ENCODE measurements at places on chromosomes 16 and 17.

GRCh38 chr16:66275775-66276428 lies 90.6 kb upstream of the CDH5 start:
- DNase-seq = no peak

- no peak for DNase-seq
These were observed 34.3 kb downstream of the NLRC5 start for GRCh38 chr16:57023541-57024249.

- no peak for DNase-seq
These were observed 32.8 kb downstream of the GLG1 start for GRCh38 chr16:74574146-74574545.

- DNase-seq = no peak
These were observed 204.1 kb upstream of the NLRP1 start for GRCh38 chr17:5788266-5788900.

DNA sequence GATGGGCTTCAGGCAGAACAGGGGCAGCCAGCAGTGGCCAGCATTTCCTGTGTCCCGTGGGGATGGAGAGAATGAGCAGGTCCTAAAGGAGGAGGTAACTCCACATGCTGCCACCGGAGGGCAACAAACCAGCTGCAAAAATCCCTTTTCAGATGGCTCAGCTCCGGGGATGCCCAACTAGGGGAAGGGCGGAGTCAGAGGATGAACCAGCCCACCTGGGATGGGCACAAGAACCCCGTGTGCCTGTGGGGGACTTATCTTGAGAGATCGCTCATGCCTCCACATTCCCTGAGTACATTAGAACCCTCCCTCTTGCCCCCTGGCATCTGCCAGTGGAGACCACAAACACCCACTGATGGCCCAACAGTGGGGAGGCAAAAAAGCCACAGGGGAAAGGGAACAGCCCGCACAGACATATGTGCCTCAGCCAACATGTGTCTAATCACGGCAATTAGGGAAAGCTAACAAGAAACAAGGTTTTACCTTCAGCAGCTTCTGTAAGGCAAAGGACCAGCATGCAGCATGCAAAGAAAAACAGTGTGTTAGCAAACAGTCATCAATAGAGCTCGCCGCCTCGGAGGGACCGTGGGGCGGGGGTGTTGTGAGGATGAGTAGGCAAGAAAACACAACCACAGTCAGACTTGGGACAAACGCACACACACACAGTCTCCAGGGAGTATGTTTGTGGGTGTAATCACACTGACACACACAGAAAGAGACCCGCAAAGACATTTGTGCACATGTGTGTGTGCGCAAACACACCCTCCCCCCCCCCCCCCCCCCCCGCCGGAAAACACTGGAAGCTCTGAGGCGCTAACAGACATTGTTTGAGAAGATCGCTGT lies 64.0 kb downstream of the MYO18A start:
- no peak for DNase-seq

DNA sequence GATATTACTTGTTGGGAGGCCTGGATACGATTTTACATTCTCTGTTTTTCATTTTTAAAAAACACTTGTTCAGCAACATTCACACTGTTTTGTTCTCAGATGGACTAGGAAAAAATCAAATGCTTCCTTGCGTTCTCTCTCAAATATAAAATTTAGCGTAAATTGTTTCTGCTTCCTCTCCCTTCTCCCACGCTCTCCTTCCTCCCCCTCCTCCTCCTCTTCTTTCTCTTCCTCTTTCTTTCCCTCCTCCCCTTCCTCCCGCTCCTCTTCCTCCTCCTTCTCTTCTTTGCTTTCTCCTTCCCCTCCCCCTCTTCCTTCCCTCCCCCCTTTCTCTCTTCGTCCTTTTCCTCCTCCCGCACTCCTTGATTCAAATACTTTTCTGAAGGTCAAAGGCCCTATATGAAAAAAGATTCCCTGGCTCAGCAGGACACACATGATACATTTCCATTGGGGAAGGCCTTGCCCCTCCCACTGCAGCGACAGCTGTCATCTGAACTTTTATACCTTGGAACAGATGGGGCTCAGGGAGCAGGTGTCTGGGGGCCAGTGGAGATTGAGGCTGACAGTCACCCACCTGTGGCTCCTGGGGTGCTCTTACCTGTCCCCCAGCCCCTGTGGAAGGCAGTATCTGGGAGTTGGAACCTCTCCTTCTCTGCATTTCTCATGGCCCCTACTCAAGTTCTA lies 99.4 kb upstream of the SDK2 start:
- no peak for DNase-seq

- no peak for DNase-seq
These were observed 27.4 kb upstream of the MSI2 start for GRCh38 chr17:57228911-57229310.

DNA sequence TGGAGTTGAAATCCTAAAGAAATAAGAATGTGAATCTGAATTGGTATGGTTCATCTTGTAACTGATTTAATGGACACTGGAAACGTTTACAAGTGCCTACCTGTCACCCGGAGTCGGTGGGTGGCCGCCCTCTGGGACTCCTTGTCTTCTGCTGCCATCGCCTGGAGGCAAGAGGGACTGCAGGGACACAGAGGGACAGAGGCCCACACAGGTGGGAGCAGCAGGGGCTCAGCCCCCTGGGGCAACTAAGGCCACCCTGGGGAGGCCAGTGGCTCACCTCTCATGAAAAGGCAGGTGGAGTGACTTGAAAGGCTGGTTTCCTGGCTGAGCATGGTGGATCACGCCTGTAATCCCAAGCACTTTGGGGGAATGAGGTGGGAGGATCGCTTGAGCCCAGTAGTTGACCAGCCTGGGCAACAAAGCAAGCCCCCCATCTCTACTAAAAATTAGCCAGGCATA lies 23.2 kb downstream of the TMEM92 start:
- DNase-seq = peak; percentile 81

GRCh38 chr16:68079376-68079625 lies 5.9 kb upstream of the NFATC3 start:
- no peak for DNase-seq

- DNase-seq = no peak
These were observed 3.3 kb upstream of the SLC25A39 start for GRCh38 chr17:44327715-44328449.

GRCh38 chr16:10972819-10973464 lies 28.6 kb downstream of the CLEC16A start:
- DNase-seq = no peak

- DNase-seq = peak; percentile 70
These were observed 1.4 kb downstream of the MSL1 start for GRCh38 chr17:40122999-40123810.

DNA sequence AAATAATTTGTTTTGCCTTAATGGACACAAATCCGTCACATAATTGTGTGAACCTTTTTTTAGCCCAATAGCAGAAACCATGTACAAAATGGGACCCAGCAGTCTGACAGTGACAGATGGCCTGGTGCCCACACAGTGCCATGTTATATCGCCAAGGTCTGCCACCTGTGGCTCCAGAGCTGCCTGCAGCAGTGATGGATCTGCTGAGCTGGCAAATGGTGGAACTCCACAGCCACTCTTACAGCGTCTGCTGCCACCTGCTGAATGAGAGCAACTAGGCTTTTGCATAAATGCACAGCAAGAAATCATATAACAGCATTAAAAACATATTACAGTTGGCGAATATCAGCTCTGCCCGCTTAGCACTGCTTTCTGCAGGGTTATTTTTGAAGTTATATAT lies 59.4 kb downstream of the NUP93 start:
- DNase-seq = no peak

GRCh38 chr17:10136258-10136981 lies 62.0 kb downstream of the GAS7 start:
- peak; percentile 69 for DNase-seq

GRCh38 chr16:1152123-1152638 lies 725 bp upstream of the CACNA1H start:
- peak; percentile 63 for DNase-seq

DNA sequence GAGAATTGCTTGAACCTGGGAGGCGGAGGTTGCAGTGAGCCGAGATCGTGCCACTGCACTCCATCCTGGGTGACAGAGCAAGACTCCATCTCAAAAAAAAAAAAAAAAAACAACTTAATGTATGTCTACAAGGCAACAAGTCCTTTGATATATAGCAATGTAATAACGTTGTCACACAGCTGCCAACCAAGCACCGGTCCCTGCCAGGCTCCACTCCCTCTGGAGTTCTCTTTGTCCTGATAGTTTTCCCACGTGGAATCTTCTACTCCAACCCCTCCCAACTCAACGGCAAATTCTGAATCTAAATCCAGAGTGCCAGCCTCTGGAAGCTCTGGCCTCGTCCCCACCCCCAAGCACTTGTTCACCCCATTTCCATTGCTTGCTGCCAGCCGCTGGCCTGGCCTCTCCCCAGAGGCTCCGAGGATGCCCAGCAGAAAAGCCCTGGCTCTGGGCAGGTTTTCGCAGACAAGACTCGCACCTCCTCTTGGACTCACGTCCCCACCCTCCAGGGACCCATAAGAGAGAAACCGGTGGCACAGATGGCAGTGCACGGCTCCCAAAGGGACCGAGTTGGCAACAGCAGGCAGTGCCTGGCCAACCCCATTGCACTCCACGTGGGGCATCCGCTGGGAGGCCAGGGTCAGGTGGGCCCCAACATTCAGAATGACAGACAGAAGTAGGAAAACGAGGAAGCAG lies 15.9 kb upstream of the CBX2 start:
- no peak for DNase-seq

GRCh38 chr16:27311448-27311830 lies 2.3 kb upstream of the IL4R start:
- DNase-seq = no peak

GRCh38 chr16:53220585-53220984 lies 165.8 kb downstream of the CHD9 start:
- no peak for DNase-seq

GRCh38 chr17:292016-292415 lies 60.6 kb downstream of the RPH3AL start:
- DNase-seq = no peak

DNA sequence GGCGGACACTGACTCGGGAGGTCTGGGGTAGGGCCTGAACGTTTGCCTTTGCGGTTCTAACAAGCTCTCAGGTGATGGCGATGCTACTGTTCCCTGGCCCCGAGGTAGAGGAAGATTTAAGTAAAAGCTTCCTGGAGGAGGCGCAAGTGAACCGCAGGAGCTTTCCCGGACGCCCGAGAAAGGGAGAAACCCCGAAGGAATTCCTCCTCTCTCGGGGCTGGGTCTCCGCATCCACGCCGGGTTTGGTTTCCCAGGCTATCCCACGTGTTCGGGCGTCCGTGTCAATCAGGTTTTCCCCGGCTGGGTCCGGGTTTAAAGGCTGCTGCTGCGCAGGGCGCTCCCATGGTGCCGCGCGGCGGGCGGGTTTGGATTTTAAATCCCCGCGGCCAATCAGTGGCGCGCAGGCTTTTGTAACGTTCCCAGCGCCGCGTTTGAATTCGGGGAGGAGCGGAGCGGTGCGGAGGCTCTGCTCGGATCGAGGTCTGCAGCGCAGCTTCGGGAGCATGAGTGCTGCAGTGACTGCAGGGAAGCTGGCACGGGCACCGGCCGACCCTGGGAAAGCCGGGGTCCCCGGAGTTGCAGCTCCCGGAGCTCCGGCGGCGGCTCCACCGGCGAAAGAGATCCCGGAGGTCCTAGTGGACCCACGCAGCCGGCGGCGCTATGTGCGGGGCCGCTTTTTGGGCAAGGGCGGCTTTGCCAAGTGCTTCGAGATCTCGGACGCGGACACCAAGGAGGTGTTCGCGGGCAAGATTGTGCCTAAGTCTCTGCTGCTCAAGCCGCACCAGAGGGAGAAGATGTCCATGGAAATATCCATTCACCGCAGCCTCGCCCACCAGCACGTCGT lies at the start of gene PLK1:
TSS of gene PLK1 (plus strand) at position 460 of the 844 bp plus-strand sequence. CDS start at position 504, 44 bp downstream.
- peak; percentile 89 for DNase-seq

DNA sequence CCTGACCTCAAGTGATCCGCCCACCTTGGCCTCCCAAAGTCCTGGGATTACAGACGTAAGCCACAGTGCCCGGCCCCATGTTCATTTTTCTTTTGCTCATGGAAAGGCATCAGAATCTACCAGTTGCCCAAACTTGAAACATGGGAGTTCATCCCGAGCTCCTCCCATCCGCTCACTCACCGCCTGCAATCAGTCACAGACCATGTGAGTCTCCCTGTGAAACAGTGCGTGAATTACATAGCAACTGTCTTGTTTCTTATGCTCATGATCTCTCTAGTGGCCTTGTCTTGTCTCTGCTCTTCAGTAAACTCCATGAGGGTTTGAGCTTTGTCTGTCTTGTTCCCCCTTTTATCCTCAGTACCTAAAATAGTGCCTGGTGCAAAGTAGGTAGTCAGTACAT lies 52.1 kb upstream of the TNRC6A start:
- DNase-seq = no peak

DNA sequence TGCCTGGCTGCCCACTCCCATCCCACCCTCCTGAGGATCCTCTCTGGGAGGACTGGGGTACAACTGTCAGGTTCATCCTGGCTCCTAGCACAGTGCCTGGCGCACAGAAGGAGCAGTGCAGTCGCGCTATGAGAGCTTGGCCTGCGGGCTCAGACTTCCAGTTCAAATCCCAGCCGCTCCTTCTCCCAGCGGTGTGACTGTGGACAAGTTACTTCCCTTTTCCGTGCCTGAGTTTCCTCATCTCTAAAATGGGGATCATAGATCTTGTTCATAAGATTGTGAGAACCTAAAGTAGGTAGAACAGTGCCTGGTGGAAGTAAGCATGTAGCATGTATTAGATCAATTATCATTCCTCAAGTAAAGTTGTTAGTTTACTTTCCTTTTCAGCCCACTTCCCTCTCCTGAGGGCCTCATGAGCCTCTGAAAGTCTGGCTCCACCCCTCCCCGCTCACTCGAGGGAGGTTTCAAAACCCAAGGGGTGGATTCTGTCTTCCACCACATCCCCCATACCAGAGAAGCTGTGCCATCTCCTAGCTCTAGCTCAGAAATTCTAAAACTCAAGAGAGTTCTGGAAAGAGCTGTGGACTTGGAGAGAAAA lies 19.9 kb upstream of the COL1A1 start:
- peak; percentile 31 for DNase-seq

DNA sequence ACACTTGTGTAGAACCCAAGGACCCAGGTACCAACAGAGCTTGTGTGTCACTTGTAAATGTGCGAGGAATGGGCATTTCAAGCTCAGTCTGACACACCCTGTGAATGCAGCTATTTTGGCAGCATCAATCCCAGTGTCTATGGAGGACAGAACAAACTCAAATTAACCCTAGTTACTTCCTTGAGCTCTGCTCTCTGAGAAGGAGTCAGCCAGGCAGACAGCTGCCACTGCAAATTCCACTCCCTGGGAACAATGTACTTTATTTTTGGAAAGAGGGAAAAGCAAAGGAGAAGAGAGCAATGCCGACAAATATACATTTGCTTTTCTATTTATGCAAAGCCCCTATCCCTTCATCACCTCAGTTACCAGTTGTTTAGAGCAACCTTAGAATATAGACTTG lies 48.4 kb upstream of the NOG start:
- no peak for DNase-seq

GRCh38 chr16:70749006-70749678 lies 51.8 kb downstream of the VAC14 start:
- DNase-seq = no peak

- DNase-seq = no peak
These were observed 13.4 kb upstream of the SMIM36 start for GRCh38 chr17:55524440-55525220.

GRCh38 chr16:80046261-80046660 lies 445.7 kb upstream of the MAF start:
- DNase-seq = no peak

DNA sequence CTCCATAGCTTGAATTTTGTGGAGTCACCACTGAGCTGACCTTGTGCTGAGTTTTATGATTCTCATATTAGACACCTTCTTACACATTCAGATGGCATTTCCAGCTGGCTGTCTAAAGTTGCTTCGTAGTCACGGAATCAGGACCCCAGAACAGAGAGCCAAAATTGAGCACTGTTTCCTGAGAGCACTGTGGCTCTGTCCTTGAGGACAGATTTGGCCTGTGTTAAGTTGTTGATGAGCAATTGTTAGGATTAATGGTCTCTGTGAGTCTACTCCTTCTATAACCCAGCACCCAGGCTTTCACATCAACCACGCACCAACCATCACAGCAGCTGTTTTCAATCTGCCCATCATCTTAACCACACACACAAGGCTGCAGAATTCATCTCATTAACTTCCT lies 277.5 kb upstream of the HSBP1 start:
- DNase-seq = no peak

Data from right hindlimb (tissue), 1 donor.